ENCODE measurements at places on chromosomes 13 and 19.
A peak's percentile ranks its signal among the peaks of the same experiment; 100 is the strongest.

GRCh38 chr13:73937441-73937840, 196.8 kb downstream of the KLF12 start:
- no peak for DNase-seq

DNA sequence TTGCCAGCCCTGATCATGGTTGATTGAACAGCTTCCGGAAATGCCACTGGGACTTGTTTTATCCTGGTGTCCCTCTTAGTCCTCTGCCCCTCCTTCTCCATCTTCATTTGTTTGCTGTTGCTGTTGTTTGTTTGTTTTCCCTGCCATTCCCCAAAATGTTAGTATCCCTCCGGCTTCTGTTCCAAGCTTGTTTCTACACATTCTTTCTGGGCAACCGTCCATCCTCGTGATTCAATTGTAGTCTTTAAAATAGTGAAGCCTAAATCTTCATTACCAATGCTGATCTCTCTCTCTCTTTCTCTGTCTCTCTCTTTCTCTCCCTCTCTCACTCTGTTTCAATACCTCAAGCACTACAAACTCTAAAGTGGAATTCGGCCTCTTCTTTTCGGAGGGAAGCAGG, 649.3 kb upstream of the ARGLU1 start:
- DNase-seq = no peak

DNA sequence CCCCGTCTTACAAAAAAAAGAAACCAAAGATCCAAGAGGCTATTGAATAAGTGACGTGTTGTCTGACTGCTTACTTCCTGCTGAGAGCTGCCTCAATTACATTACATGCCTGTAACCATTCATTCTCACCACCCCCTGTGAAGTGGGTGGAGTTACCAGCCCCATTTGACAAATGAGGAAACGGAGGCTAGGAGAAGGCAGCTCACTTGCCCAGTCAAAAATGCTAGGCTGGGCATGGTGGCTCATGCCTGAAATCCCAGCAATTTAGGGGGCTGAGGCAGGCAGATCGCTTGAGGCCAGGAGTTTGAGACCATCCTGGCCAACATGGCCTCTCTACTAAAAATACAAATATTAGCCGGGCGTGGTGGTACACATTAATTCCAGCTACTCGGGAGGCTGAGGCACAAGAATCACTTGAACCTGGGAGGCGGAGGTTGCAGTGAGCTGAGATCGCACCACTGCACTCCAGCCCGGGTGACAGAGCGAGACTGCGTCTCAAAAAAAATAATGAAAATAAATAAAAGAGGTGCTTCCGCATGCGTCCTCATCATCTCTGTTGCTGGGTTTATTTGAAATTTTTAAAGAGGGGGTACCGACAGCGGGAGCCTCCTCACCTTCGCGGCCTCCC, 499 bp downstream of the LSM7 start:
- DNase-seq = peak; percentile 63

DNA sequence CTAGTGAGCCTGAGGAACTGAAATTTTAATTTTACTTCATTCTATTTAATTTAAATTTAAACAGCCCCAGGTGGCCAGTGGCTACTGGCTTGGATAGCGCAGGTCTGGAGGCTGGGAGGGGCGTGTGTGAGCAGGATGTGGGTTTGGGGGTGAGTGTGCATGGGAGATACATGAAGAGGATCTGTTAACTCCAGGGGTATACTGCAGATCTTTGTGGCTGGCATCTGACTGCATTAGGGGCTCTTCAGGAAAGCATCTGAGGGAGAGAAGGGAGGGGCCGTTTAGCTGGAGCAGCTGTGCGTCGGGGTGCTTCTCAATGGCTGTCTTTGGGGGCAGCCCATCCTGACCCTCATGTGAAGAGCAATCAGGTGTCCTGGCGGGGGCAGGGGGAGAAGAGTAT, 6.8 kb downstream of the SHANK1 start:
- no peak for DNase-seq

- DNase-seq = no peak
These were observed 28.5 kb downstream of the VAV1 start for GRCh38 chr19:6800991-6801484.

GRCh38 chr13:106314417-106314816, 221.0 kb downstream of the EFNB2 start:
- no peak for DNase-seq

DNA sequence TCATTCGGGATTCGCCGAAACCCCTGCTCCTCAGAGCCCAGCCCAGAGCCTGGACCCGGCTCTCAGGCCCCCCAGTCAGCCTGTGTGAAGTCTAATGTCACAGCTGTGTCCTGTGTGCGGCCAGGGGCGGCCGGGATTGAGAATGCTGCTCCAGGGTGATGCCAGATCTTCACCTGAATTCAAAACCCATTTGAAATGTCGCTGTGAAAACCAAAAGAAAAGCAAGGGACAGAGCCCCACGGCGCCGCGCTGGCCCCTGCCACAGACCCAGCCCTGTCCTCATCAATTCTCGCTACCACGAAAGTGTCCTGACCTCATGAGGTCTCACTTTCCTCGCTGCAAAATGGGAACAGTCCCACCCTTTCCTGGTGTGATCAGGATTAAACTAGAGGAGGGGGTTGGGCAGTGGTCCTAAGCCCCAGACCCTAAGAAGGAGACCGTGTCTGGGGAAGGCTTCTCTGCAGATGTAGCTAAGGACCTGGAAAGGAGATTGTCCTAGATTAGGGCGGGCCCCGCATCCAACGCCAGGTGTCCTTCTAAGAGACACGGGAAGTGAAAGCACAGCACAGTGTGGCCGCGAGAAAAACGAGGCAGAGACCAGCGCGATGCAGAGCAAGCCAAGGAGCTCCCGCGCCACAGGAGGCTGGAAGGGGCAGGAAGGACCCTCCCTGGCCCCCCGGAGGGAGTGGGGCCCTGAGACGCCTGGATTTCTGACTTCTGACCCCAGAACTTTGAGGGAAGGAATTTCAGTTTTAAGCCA, 34.0 kb upstream of the SPACA7 start:
- DNase-seq = no peak

DNA sequence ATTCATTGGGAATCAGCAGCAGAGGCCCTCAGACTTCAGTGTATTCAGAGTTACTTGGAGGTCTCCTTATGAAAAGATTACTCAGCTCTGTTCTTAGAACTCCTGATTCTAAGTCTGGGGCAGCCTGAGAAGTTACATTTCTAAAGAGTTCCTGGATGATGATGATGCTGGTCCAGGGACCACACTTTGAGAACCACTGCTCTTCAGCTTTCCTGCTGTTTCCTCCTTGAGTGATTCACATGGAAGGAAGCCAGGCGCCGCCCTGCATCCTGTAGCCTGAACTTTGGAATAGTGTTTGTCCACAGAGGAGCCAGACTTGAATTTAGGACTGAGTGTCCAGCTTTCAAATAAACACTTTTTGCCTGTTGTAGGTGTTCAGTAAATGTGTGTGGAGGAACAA, 2.9 kb downstream of the CEBPG start:
- DNase-seq = no peak

Measured in stimulated activated CD4-positive, alpha-beta T cell treated with anti-CD3 and anti-CD28 coated beads, Interleukin-2, amount 100 ng/mL, for 4 hours (primary cell).